Femur (tissue), 1 donor: ENCODE measurements at places on chromosomes 12 and 14.

- peak; percentile 60 for DNase-seq
Observed at GRCh38 chr12:117047810-117048584, 51.2 kb downstream of the TESC start.

DNA sequence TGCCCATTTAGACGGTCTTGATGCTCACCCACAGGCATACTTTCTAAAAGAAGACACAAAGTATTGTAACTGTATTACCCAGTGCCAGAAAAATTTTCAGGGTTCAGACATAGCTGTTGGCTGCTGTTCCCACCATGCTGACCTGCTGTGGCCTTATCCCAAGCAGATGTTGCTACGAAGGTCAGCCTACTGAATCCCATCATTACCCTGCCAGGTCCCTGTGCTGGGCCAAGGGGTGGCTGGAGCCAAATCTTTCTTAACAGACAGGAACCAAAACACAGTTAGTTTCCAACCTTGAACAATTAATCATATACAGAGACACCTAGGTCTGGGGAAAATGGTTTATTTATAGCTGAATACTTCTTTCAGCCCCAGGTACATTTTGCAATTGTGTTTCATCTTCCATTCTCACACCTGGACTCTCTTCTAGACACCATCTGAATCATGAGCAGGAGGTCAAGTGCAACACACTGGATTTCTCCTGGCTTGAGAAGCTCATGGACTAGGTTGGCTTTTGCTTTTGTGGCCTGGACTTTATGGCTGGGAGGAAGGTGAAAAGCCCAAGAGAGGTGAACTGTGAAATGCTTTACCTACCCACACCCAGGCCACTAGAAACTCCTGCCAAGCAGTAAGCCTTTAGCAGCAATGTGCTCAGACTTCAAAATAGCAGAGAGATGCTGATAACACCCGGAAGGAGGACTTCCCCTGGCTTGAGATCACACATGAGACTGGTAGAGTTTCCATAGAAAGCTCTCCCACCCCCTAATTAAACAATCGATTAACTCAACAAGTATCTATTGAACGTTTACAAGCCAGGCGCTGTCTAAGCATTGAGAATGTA, 150.1 kb downstream of the SUDS3 start:
- DNase-seq = no peak

GRCh38 chr14:98937712-98938505, 334.1 kb downstream of the BCL11B start:
- no peak for DNase-seq

GRCh38 chr14:64628940-64629408, 75.2 kb upstream of the PLEKHG3 start:
- DNase-seq = no peak

DNA sequence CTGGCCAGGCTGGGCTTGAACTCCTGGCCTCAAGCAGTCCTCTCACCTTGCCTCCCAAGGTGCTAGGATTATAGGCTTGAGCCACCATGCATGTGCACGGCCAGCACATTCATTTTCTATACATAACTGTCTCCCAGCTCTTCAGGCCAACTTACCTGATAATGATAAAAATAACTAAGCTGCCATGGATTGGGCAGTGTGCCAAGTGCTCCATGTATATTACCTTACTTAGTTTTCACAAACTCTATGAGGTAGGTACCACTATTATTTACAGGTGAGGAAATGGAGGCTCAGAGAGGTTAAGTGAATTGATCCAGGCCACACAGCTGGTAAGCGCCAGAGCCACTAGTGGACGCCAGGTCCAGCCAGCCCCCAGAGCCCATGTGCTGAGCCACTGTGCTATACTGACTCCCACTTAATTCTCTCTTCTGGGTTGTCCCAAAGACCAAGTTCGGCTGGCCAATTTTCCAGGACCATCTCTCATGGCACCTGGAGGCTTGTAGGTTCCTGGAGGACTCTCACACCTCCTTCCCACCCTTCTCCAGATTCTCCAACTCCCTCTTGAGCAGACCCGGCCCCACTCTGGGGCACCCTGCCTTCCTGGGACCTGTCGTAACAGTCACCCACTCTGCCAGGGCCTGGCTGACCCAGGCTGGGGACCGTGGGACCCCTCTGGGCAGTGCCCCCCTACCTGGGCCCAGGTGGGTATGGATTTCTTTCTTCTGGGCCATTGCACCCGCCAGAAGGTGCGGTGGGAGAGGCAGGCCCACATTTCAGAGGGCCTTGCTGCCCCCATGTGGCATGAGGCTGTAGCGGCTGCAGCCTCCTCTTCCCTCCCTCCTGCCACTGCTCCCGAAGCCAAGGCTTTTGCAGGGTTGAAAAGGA, 30.2 kb upstream of the CIPC start:
- DNase-seq = peak; percentile 81

GRCh38 chr12:66140731-66141130, 10.2 kb upstream of the LLPH start:
- no peak for DNase-seq

DNA sequence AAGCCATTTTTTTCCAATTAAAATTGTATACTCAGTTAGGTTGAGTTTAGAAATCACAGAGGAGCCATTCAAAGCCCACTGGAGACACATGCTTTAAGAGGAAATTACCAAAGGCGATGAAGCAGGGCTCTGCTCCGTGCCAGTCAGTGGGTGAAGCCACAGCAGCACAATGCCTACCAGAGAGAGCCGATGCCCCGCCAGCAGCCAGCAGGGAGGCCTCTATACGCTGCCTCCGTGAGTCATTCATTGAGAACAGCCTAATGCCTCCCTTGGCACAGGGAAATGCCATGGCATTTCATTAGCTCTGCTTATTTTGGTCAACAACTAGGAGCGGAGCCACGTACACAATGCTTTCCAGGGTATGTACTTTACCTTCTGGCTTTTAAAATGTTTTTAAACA, 197.8 kb upstream of the FRMD6 start:
- peak; percentile 39 for DNase-seq

- no peak for DNase-seq
Observed at GRCh38 chr12:10957741-10958140, 18.7 kb upstream of the TAS2R14 start.

- no peak for DNase-seq
Observed at GRCh38 chr12:118714051-118714460, 267.3 kb upstream of the SRRM4 start.

DNA sequence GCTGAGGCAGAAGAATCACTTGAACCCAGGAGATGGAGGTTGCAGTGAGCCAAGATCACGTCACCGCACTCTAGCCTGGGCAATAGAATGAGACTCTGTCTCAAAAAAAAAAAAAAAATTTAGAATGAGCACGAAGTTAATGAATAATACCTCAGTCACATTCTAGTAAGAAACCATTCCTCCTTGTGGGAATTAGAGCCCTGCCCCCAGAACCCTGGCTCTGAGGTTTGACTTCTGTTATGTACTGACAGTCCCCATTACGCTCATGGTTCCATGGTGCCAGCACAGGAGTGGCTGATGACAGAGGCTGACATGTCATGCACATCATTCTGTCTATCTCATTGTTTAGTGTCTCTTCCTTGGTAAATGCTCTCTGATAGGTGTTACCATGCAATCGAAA, 132.6 kb upstream of the FGD4 start:
- DNase-seq = no peak
